Muscle of leg (tissue), 16 donors: ENCODE measurements at places on chromosomes 1 and 21.
A peak's percentile ranks its signal among the peaks of the same experiment; 100 is the strongest.

DNA sequence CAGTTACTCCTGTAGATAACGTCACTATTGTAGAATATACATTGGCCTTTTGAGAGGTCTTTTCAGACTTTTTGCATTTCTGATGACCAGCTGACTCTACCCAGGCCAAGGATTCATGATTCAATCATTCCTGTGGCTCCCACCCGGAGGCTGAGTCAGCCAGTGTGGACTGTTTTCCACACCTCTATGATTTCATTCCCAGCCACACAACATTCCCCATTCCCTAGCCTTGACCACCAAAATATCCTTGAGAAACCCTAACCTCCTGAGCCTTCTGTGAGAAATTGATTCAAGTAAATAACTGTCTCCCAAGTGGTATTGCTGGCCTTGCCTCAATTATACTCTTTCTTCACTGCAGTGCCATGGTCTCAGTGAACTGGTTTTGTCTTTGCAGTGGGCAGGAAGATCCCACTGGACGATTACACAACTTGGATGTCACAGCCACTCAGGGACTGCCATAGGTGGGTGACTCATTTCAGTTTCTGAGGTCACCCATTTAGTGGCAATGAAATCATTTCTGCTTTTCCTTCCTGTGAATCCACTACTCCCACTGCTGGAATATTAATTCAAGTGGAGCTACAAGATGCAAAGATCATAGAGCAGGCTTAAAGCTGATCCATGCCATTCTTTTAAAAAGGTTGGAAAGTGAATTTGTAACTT lies 518.6 kb upstream of the ZP4 start:
- DNase-seq, result peak; percentile 31

GRCh38 chr1:226078374-226078773 lies 15.9 kb downstream of the H3-3A start:
- DNase-seq, result no peak

- DNase-seq, result no peak
Observed at GRCh38 chr1:244326757-244327156, 125.0 kb downstream of the ADSS2 start.

DNA sequence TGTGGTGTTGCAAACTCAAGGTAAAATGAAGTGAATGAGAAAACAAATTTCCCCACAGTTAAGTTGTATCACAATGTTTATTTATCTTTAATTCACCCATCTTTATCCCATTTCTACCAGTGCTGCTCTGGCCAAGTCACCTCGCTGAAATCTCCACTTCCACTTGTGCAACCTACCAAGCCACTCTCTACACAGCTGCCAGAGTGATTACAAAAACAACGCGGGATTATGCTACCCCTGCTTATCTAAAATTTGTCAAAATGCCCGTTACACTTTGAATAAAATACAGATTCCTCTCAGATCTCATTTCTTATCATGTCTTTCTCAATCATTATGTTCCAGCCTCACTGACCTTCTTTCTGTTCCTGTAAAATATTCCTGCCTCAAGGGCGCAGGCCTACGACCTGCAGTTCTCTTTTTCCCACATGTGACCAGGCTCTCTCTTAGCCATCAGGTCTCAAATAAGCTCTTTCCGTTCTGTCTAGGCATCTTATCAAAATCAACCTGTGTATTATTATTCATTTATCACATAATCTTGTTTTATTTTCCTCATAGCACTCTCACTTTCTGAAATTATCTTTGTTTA lies 95.6 kb downstream of the NTMT2 start:
- no peak for DNase-seq

DNA sequence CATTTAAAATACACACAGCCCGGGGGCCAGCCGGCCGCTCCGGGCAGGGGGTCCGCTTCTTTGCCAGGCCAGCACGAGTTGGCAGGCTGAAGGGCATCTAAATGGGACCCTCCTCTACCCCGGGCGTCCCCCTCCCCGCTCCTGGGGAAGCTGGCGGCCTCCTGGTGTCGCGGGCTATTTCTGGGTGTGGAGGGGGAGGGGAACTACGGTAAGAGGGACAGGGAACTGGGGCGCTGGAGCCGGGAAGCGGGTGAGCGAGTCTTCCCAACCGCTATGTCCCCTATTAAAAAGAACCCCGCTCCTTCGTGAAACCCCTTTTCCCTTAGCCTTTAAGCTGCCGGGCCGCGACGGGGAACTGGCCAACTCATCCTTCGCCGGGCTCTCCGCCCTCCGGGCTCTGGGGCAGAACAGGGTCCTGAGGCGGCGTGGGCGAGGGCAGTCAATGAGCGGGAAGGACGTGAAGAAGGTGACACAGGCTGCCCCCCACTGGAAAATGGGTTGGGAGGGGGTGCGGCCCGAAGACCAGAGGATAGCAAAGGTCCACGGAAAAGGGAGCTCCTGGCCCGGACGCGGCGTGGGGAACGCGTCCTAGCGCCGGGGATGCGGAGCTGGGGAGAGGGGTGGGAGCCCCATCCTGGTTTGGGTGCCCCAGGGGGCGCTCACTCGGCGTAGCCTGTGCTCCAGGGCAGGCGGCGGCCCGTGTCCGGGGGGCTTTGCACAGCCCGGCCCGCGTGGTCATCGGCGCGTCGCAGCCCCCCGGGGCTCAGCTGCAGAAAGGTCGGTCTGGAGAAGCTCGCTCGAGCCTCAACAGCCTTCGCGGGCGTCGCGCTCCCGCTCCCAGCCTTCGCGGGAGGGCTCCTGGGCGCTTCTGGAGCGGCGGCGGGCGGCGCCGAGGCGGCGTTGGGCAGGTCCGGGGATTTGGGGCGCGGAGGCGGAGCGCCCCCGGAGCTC lies 544 bp downstream of the PPM1J start:
- peak; percentile 54 for DNase-seq

DNA sequence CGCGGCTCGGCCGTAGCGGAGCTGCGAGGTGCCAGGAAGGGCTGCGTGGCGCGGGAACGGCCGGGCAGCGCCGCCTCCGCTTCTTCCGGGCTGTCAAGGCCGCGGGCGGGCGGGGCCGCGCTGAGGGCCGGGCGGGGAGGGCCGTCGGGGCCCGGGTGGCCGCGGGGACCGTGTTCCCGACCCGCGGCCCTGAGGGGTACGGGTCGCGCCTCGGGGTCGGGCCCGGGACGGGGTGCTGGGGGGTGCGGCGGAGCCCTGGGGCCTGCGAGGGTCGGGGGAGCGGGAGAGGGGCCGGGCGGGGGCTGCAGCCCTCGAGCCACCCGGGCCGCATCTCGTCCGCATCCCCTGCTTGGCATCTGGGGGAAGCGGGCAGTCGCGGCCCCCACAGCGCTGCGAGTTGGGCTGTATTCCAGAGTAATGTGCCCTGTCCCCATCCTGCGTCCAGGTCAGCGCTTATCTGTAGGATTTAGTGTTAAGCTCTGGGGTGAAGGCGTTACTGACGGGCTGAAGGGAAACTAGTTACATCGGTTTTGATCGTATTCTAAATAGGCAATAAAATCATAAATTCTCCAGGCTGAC lies 379 bp downstream of the RER1 start:
- no peak for DNase-seq

- DNase-seq, result no peak
Observed at GRCh38 chr1:62905309-62905708, 121.4 kb downstream of the ATG4C start.

GRCh38 chr1:230646710-230647302 lies 4.5 kb downstream of the COG2 start:
- DNase-seq, result no peak
